ENCODE measurements at places on chromosomes 4 and X.

- no peak for DNase-seq
Measured at GRCh38 chrX:10098270-10098713, 58.5 kb upstream of the CLCN4 start.

GRCh38 chr4:8453957-8454356 lies 13.4 kb downstream of the TRMT44 start:
- DNase-seq: no peak

DNA sequence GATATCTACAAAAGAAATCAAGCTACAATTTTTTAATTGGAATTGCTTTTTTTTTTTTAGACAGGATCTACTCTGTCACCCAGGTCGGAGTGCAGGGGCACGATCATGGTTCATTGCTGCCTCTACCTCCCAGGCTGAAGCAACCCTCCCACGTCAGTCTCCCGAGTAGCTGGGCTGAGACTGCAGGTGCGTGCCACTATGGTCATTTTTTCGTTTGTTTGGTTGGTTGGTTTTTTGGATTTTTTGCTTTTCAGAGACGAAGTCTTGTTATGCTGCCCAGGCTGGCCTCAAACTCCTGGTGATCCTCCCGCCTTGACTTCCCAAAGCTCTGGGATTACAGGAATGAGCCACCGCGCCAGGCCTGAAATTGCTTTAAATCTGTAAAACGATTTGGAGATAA lies 15.6 kb downstream of the RGN start:
- no peak for DNase-seq

DNA sequence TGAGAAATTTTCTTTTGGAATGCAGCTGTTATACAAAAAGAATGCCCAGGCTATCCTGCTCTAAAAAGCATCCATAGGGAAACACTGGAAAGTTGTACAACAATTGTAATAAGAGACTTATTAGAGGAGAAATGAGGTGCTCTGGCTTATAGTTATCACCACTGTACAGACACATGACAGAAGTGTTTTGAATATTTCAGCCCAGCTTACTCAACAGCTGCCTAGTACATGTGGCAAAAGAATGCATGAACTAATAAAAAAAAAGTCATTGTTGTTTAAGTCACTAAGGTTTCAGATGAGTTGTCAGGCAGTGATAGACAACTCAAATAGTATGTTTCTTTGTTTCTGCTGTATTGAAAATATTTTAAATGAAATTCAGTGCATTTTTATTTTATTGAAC lies 307.7 kb downstream of the GPM6A start:
- DNase-seq: no peak

DNA sequence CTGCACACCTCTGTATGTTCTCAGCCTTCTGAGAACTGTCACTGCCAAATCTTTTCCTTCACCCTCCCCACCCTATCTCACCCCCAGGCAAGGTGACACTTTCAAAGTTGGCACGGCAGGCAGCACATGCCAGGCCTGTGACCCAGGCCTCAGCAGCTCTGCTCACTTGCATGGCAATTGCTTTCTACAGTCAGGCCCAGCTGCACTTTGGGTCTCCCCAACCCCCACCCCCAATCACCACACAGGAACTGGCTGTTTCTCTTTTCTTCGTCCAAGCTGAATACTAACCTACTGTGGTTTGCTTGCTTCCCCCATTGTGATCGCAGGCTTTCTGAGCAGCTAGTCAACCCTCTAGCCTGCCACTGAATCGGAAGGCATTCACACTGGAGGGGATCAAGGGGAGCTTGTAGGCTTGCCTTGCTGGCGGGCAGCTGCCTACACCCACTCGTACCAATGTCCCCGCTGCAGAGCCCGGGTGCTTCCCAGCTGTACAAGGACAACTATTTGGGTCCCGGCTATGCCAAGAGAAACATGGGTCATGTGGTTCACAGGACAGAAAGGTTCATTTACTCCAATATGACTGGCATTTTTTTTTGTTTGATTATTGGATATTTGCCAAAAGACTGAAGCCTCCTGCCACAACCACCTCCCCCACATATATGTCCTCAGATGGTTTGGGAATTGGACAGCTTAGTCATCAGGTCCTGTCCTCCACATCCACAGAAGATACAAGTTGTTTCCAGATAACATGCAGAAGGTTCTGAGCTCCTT lies 28.1 kb downstream of the SLC25A43 start:
- DNase-seq: no peak

- no peak for DNase-seq
Measured at GRCh38 chrX:4710618-4711433, 997.4 kb upstream of the PRKX start.

- DNase-seq: no peak
Measured at GRCh38 chr4:8606966-8607365, 14.4 kb downstream of the CPZ start.

- no peak for DNase-seq
Measured at GRCh38 chrX:120269373-120270035, 18.9 kb downstream of the ZBTB33 start.

DNA sequence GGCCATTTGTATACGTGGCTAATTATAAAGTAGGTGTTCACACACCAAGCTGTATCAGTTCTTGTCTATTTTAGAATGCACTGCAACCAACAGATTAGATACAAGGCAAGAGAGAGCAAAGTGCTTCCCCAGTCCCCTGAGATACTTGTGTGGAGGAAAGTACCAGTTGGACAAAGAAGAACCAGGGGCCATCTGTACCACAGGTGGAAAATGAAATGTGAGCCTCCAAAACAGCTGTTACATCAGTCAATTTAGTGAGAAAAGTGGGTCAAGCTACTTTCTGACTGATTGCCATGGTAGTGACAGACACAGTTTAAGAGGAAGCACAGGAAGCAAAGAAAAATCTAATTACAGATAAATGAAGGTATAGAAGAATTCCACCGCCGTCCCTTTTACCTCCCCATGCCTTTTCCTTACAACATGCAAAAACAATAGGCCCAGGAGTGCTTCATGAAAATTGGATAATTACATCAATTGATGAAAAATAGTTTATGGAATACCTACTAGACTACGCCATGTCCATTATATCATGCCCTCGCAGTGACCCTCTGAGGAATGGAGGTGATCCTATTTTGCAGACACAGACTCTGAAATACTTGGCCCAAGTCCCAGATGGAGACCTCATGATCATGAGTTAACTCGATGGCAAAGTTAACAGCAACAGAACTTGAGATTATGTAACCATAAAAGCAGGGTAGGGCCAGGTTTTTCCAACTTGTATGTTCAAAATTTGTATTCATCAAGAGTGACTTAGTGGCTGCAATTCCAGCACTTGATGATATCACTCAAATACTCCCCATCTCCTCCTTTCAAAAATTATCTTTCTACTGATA lies 15.8 kb downstream of the SMPX start:
- no peak for DNase-seq

DNA sequence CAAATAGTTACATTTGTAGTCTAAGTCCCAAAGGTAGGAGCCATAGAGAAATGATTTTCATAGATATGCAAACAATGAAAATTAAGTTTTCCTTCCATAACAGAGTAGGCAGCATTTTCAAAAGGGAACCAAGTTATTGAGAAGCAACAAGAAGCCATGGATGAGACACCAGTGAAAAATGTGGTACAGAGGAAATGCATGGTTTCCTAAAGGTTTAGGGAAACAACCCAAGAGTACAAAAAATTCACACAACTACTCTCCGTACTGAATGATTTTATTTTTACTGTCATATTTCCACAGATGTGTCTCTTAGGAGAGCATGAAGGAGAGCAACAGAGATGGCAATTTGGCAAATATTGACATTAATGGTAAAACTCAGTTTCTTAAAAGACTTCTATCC lies 1408.9 kb upstream of the PCDH7 start:
- no peak for DNase-seq

GRCh38 chr4:152160225-152160800 lies 375.6 kb downstream of the FBXW7 start:
- DNase-seq: no peak

GRCh38 chr4:13436962-13437361 lies 47.2 kb downstream of the RAB28 start:
- no peak for DNase-seq

DNA sequence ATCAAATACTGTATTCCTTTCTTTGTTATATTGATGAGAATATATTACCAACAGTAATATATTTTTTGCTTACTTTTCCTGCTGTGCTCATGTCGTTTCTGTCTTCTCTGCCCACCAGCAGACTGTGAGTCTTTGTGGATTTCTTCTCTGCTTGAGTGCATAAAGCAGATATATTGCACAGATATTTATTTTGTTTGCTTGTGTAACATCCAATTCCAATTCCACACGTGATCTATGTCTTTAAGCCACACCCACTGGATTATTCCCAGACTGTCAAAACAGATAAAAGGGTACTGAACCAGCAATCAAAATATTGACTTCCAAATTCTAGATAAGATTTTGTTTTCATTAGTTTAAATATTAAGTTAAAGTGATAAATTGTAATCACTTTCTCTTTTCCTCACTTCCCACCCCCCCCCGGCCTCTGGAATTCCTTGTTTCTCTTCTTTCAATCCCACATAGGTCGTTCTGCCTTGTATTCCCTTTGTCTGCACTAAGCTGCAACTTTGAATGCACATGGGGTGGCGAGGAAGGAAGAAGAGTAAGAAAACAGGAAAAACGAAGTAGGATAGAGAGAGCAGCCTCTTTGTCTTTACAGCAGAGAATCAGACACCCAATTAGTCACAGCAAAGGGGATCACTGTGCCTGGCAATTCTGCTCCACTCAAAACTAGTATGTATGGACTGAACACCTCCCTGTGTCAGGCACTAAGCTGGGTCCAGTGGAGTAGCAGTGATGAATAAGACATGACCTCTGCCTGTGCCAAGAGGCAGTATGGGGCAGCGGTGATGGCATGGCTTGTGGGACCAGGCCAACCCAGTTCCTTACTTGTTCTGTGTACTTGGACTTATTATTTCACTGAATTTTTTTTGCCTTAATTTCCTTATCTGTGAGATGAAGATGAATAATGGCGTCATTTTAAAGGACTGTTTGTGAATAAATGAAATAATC lies at the start of gene ADH1B:
Gene ADH1B (minus strand): TSS at position 161 of the 951 bp plus-strand sequence. CDS start 70 bp downstream, at position 91.
- no peak for DNase-seq

GRCh38 chrX:45668686-45669443 lies 468.2 kb upstream of the DIPK2B start:
- DNase-seq: no peak

DNA sequence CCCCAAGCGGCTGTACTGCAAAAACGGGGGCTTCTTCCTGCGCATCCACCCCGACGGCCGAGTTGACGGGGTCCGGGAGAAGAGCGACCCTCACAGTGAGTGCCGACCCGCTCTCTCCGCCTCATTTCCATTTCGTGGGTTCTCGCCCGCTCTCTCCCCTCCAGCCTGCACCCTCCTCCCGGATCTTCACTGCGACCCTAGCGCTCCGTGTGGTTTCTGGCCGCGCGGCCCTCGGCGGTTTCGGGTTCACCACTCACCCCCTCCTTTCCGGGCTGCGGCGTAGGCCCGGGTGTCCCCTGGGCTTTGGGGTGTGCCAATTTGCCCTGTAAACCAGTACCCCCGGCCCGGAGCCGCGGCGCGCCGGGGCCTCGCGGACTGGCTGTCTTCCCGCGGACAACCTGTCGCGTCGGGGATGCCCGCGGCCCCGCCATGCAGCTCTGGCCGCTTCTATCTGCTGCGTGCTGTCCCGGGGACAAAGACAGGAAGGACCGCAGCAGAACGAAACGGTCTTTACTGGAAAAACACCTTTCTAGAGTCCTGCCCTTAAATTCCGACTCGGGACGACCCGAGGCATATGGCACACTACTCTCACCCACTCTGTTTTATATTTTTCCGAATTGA lies 737 bp downstream of the FGF2 start:
- no peak for DNase-seq

DNA sequence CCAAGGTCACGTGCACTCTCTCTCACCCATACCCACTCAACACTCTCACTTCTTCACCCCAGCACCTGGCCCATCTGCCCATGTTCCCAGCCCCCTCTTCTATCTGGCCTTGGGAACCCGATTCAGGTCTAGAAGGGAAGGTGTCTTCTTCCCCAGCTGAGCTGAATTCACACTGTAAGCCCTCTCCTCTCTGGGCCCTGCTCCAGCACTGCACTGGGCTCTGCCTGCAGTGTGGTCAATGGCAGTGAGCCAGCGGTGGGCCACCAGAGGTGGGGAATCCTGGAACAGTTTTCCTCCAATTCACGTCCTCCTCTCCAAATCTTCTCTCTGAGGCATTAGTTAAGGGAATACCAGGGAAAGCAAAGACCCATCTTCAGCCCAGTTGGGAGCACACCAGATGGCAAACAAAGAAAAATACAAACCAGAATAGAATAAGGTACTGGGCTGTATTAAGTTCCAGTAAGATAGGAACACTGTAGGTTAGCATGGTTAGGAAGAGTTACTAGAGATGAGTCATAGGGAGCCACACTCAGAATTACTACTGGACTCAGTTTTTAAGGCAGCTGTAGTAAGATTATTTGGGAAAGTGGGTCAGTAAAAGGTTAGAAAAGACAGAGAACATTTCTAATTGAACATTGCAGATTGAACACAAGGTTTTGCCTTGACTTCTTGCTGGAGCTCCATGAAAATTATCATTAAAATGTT lies 5.0 kb downstream of the AWAT2 start:
- no peak for DNase-seq

DNA sequence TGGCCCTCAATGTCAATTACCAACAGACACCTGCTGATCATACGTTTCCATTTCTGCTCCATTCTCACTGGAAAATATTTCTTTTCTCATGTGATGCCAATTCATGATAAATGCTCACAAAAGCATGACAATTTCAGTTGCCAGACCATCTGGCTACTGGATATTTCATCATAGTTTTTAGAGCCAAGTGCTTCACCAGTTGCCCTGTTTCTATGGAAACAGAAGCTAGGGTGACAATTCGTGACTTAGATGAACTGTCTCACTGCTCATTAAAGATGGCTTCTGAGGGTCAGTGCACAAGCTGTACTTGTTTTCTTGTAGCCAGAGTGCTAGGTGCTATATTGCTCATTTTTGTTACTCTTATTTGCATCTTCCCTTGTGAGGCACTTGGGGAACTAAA lies 184.9 kb downstream of the COMMD8 start:
- no peak for DNase-seq

DNA sequence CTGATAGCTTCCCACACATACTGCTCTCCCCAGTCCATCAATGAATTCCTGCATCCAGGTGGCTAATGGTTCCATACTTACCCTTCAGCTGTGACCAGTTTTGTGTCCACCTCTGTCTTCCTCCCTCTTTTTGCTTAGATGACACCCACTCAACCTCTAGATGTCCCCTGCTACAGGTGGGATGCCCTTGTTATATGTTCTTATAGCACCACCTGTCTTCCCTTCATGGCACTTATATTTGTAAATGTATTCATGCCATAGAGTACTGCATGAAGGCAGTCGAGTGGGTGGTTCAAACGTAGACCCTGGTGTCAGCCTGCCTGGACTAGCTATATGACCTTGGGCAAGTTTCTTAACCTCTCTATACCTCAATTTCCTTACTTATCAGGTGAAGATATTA lies 6.5 kb upstream of the USP46 start:
- DNase-seq: no peak

DNA sequence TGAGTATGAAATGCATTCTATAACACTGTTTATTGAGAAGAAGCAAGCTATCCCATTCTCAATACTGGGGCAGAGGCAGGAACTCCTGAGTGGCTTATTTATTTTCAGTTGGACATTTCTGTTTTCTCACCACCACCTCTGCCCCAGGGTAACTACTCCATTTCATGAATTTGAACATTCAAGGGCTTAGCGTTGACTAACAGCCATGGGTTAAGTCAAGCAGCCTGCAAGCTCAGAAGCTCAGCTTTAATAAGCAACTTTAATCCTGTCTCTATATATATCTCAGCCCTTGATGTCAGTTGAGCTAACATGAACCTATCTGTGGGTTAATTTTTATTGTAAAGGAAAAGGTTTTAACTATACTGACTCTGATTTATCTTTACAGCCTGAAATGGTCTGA lies 93.8 kb downstream of the MBNL3 start:
- no peak for DNase-seq

- DNase-seq: no peak
Measured at GRCh38 chrX:63743596-63743995, 41.4 kb downstream of the ARHGEF9 start.

- DNase-seq: no peak
Measured at GRCh38 chr4:37388681-37389365, 144.3 kb downstream of the NWD2 start.

Measured in brain pericyte (primary cell).